ENCODE measurements at places on chromosomes 2 and 18.

- DNase-seq = no peak
Observed at GRCh38 chr18:68438536-68438935, 276.4 kb downstream of the TMX3 start.

DNA sequence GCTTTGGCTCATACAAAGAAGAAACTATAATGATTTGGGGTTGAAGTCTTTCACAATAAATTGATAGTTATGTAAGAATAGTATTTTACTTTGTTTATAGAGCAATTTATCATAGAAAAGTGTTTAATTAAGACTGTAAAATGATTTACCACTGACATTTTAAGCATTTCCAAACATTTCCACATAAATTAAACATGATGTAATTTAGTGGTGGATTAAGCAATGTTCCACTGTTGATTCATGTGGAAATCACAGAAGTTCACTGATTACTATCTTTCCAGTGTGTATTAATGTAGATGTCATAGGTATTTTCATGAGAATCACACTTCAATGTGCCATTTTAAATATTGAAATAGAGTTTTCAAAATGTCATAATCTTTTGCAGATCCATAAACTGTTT, 40.1 kb upstream of the GRB14 start:
- DNase-seq = no peak

DNA sequence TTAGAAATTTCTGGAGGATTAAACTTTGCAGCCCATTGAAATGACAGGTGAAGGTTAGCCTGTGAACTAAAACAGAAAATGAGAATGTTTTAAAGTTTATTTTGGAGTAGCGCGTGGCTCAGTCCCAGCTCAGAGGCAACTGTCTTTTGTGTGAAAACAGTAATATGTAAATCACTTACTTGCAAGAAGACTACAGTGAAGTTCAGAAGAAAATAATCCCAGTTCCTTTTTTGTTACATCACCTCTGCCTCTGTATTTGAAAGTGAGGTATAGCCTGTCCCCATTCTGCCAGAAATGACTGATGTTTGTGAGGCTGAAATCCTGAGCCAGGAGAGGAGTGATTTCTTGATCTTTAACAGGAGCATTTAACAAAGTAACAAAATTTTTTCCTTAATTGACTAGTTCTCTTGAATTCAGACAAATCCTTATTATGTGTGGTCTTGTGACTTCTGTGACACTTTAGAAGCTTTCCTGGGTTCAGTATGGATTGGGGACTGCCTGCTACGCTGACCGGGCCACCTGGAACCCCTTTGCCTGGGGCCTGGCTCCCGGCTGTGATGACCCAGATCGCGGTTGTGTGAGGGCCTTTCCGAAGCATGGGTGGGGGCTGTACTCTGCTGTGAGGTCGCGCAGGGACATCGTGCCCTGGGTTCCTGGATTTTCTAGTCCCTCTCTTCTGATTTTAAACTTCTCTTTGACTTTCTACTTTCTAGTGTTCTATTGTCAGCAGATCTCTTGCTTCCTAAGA, 24.3 kb downstream of the TRAPPC12 start:
- DNase-seq = no peak

DNA sequence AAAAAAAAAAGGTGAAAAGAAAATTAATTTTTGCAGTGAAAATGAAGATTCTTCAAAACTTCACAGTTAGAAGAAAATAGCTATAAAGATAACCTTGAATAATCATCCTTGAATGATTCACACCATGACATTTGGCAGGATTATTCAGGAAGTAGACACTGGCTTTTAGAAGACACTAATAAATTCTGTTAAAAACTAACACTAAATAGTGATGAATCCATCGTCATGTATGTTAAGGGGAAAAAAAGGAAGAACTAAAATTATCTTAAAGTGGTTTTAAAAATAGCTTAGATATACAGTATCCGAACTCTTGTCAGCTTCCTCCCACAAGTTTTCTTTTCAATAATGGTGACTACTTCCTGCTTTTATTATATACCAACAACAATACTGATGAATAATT, 10.2 kb downstream of the USP37 start:
- no peak for DNase-seq

DNA sequence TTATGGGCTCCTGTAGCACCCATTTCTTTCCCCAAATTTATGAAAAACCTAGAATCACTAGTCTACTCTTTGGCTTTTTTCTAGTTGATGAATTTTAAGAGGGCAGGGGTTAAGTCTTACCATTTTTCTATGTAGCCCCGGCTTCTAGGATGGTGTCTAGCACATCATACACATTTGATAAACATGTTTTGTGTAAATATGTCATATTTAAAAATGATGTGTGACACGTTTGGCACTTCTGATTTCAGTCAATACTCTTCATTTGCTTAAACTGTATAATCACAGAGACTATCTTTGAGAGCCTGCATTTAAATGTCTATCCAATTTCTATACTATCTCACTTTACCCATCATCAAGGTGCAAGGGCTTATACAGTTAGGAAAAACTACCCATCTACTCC, 331.1 kb downstream of the TDRD15 start:
- no peak for DNase-seq

GRCh38 chr2:132384491-132385151, 32.0 kb upstream of the GPR39 start:
- DNase-seq = no peak

DNA sequence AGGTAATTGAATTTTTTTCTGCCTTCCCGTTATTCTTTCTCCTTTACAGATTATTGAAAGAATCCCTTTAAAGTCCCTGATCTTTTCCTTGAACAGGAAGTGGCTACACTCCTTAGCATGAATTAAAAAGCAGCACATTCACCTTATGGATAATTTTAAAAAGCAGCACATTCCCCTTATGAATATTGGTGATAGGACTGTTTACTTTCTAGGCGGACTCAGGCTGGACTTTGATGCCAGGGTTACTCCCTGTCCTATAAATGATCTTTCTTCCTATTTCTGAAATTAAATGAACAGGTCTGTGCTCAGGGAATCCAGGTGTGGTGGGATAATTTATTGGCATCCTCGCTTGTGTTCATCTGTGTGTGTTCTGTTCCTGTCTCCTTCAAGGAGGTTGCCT, 226.0 kb downstream of the DCDC2C start:
- DNase-seq = no peak

Measured in WERI-Rb-1 (cell line).